Activated CD4-positive, alpha-beta T cell treated with anti-CD3 and anti-CD28 coated beads for 4 hours (primary cell): ENCODE measurements at places on chromosomes 3 and 15.

DNA sequence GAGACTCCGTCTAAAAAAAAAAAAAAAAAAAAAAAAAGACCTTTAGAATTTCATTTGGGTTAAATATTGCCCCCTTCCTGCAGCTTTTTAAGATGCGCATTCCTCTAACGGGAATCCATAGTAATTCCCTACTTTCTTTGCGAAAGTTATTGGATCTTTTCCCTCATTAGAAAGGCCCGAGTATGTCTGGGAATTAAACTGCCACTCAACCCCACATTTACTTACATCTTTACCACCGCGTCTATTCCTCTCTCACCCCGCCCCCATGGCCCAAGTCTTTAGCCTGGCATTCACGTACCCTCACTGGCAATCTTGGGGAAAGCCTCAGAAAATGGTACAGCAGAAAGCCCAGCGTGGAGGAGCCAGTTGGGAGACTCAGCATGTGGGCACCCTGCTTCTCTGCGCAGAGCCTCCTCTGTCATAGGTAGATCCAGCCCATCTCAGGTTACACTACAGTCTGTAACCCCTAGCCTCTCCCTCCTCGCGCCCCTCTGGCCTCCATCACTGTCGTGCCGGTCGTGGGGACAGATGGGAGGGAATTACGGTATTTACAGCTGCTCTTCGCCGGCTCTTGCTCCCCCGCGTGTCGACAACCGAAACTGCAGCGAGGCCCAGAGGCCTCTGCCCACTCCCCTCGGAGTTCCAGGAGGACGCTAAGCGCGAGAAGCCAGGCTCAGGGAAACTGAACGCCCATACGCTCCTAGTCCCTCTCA, 6.4 kb upstream of the ANKDD1A start:
- peak; percentile 72 for DNase-seq

DNA sequence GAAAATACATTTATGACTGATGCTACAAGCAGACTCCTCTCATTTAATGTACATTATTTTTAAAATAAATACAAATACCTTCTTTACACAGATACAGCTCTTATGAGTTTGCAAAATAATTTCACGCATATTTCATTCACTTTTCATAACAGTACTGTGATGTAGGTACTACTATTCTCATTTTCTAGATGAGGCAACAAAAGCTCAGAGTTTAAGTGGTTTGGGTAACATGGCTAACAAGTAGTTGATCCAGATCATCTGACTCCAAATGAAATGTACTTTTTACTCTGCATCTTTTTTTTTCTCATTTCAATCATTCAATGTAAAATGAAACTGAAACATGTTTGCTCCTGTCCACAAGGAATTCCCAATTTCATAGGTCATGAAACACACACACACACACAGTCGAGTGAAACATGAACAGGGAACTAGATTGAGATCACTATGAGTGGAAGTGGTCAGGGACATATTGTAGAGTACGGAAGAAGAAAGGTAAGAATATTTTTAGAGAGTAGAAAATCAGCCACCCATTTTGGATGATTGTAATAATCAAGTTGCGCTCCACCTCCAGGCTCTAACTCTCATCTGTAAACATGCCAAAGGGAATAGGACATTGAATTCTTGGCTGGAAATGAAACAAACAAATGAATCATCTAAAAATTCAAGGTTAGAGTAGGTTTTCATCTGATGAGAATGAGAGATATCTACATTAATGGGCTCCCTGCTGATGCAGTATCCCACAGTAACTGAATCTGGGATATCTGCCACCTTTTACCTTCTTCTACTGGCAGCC, 92.4 kb downstream of the CLDN1 start:
- no peak for DNase-seq

GRCh38 chr3:12175844-12176453, 17.2 kb upstream of the TIMP4 start:
- no peak for DNase-seq

DNA sequence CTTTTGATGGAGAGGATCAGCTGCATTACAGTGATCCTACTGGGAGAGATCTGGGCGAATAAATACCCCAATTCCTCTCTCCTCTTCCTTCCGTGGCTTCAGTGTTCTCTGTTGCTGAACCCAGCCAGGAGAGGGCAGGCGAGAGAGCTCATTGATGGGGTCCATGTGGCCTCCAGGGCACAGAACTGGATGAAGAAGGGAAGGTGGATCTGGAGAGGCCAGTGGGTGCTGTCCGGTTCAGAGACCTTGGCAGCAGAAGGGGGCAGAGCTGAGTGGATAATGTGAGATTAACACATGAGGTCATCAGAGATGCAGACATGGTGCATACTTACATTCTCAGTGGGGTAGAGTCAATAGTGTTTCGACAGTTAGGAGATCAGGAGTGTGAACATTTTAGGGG, 193.6 kb downstream of the CLSTN2 start:
- DNase-seq = no peak

DNA sequence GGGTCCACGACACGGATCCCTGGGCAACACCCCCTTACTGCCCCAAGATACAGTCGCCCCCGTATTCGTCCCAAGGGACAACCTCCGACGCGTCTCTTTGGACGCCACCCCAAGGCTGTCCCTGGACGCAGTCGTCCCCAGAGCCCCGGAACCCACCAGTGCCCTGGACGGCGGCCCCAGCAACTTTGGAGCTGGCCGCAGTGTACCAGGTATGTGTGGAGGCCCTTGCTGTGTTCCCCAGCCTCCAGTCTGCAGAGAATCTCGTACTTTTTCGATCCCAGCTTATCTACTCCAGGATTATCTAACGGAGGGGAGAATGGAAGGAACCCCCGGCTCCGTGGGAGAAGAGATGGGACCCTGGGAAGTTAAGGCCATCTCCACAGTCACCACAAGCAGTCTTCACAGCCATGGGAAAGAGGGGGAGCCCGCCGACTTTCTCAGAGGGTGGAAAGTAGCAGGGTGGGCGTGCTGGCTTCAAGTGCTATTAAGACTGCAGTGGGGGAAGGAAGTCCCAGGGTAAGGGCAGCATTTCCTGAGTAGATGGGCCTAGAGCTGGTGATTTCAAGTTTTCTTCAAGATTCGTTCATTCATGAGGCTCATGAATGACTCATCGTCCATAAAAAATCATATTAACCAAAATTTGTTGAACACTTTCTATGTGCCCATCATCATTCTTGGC, 1.1 kb downstream of the MESP2 start:
- no peak for DNase-seq
